ENCODE measurements at places on chromosomes 7 and 10.

GRCh38 chr10:124592101-124592500, 130.5 kb downstream of the LHPP start:
- no peak for DNase-seq

DNA sequence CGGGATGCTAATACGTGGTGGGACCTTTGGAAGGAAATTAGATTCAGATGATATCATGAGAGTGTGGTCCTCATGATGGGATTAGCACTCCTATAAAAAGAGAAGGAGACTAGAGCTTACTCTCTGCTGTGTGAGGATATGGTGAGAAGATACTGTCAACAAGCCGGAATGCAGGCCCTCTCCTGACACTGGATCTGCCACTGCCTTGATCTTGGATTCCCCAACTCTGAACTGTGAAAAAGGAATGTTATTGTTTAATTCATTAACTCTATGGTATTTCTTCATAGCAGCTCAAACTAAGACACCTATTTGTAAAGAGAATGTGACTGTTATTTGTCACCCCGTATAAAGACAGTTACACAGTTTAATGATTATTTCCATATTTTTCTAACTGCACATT, 1227.5 kb upstream of the C7orf33 start:
- no peak for DNase-seq

GRCh38 chr7:44222776-44223261, 22.0 kb downstream of the YKT6 start:
- DNase-seq: no peak

- no peak for DNase-seq
Measured at GRCh38 chr10:14761372-14761771, 13.3 kb downstream of the FAM107B start.

- no peak for DNase-seq
Measured at GRCh38 chr7:155750255-155751125, 61.8 kb downstream of the SHH start.

- peak; percentile 84 for DNase-seq
Measured at GRCh38 chr10:98349508-98349922, 65.5 kb downstream of the PYROXD2 start.

DNA sequence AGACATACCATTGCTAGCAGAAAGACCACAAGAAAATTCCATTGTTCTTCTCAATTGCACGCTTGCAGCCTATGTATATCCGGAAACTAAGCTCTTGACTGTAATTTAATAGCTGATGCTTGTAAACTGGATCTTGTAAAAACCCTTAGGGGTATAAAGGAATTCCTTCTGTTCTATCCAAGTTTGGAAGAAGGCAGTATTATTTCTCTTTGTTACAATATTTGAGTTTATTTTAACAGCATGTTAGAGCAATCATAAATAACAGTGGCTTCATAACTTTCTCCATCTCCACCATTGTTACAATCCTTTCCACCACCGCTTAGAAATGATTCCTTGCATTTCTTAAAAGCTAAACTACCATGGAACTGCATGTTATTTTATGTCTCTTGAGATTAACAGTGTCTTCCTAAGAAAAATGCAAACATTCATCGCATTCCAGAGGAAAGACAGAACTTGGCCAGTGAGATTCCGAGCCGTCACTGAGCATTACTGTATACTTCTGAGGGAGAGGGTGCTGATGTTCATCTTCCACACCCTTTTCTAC, 92.5 kb downstream of the TRIL start:
- DNase-seq: no peak

GRCh38 chr10:84097787-84098353, 41.4 kb upstream of the GHITM start:
- DNase-seq: peak; percentile 10

- DNase-seq: no peak
Measured at GRCh38 chr10:117830787-117831212, 215.9 kb downstream of the RAB11FIP2 start.

- no peak for DNase-seq
Measured at GRCh38 chr10:4338768-4339167, 487.2 kb upstream of the AKR1E2 start.

- peak; percentile 5 for DNase-seq
Measured at GRCh38 chr7:15891151-15891881, 204.8 kb upstream of the MEOX2 start.

DNA sequence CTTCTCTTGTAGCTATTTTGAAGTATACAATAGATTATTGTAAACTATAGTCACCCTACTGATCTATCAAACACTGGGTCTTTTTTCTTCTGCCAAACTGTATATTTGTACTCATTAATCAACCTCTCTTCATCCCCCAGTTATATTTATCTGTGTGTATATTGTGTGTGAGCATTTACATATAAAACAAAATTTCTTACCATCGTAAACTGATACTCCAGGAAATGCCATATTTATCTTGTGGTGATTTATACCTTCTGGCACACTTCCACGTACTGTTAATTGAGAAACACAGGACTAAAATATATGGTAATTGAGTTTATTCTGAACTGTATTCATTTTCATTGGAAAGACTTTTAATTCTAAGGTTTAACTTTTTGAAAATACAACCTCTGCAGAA, 18.9 kb downstream of the ANLN start:
- DNase-seq: no peak

DNA sequence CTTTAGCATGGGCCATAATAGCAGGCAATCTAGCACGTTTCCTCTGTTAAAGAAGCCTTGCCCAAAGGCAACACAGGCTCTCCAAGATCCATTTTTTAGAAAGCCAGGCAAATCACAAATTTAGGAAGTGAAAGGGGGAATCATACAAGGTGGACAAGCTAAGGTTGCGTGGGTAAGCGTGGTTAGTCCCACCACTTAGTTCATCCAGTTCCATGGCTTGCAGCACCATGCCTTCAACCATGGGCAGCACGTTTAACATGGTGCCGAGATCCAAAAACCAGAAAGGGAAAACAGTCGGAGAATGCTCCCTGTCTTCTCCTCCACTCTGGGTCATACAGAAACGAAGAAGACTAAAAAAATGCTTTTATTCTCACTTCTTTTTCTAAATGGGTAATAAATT, 234.4 kb upstream of the IMMP2L start:
- no peak for DNase-seq

GRCh38 chr7:118182593-118183427, 1.2 kb upstream of the LSM8 start:
- no peak for DNase-seq

DNA sequence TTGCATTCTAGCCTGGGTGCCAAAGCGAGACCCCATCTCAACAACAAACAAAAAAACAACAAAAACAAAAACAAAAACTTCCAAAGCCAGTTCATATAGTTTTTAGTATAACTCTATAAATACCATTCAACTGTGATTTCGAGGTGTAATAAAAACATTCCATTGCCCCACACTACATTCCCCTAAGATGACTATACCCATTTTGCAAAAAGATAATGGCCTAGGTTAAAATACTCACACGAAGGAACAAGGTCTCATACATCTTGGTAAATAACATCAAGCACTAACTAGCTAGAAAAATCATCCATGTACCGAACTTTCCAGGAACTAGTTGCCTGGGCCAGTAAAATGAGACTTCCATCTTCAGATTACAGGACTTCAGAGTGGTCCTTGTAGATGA, 55.4 kb downstream of the GLI3 start:
- no peak for DNase-seq

GRCh38 chr10:78783753-78784152, 285.0 kb upstream of the ZMIZ1 start:
- no peak for DNase-seq

DNA sequence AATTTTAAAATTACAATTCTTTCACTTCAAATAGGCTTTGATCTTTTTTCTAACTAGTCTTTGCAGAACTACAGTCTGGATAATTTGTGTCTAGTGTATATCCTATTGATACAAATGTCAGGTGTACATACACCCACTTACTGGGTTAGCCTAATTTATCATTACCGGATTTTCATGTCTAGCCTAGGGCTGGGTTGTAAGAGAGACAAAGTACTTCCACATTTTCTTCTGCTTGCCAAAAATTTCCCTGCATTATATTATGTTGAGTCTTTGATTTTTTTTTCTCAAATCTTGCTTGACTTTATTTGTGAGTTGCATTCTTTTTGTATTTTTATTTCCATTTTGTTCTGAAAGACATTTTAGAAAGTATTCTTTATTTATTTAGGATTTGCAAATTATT, 284.8 kb upstream of the FZD8 start:
- no peak for DNase-seq

DNA sequence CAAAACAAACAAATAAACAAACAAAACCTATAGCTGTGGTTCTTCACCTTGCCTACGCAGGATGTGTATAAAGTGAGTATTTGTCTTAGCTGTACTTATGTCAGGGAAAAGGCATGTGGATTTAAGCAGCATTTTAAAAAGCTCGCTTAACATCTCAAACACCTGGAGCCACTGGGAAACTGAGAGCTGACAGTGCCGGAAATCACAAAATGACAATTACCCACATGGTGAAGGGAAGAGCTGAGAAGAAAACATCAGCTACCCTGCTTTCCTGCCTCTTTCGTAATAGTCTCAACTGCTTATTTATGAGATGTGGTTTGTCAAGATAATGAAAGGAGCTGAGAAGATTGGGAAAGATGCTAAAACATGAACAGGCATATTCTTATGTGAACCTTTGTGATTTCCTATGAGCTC, 31.1 kb upstream of the MSMB start:
- DNase-seq: no peak

DNA sequence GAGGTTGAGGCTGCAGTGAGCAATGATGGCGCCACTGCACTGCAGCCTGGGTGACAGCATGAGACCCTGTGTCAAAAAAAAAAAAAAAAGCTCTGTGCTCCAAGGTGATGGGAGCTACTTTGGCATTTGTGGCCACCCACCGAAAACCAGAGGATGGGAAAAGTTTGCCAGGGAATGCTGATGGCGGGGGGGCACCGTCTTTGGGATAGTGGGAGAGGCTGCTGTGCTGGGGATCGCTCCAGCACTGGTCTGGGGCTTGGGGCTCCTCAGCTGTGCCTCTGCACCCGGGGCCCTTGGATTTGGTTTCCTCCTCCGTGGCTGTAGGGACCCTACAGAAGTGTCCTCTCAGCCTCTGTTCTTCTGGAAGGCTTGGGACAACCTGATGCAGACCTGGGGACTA, 11.7 kb upstream of the RAMP3 start:
- no peak for DNase-seq

GRCh38 chr10:109895848-109896247, 27.5 kb downstream of the XPNPEP1 start:
- DNase-seq: no peak

- no peak for DNase-seq
Measured at GRCh38 chr10:23405540-23405939, 33.3 kb upstream of the OTUD1 start.

GRCh38 chr7:67008260-67008659, 11.6 kb downstream of the TYW1 start:
- DNase-seq: no peak

DNA sequence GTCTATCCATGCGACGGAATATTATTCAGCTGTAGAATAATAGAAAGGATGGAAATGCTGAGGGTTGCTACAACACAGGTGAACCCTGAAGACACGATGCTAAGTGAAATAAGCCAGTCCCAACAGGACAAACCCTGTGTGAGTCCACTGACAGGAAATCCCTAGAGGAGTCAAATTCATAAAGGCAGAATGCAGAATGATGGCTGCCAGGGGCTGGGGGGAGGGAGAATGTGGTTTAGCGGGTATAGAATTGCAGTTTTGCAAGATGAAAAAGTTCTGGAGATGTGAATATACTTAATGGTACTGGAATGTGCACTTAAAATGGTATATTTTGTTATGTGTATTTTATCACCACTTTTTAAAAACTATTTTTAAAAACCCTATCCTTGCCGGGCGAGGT, 36.9 kb upstream of the DOCK1 start:
- no peak for DNase-seq

- no peak for DNase-seq
Measured at GRCh38 chr7:48011951-48012350, 17.0 kb downstream of the SUN3 start.

DNA sequence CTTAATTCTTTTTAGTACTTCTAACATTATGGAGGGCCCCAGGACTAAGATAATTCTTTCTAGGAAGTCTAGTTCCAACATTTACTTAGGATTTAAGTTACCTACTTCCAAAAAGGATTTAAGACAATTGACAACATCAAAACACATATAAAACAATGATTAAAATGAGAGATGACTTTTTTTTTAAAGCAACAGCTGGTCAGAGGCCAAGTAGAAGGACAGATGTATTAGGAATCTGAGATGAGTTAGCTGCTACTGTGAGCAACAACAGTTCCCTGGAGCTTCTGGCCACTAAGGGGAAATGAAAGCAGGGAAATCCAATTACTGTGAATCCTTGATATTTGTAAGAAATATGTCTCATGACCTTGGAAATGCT, 222.3 kb downstream of the PHTF2 start:
- DNase-seq: no peak

GRCh38 chr10:110208614-110209453, 1.4 kb downstream of the MXI1 start:
- DNase-seq: peak; percentile 33

DNA sequence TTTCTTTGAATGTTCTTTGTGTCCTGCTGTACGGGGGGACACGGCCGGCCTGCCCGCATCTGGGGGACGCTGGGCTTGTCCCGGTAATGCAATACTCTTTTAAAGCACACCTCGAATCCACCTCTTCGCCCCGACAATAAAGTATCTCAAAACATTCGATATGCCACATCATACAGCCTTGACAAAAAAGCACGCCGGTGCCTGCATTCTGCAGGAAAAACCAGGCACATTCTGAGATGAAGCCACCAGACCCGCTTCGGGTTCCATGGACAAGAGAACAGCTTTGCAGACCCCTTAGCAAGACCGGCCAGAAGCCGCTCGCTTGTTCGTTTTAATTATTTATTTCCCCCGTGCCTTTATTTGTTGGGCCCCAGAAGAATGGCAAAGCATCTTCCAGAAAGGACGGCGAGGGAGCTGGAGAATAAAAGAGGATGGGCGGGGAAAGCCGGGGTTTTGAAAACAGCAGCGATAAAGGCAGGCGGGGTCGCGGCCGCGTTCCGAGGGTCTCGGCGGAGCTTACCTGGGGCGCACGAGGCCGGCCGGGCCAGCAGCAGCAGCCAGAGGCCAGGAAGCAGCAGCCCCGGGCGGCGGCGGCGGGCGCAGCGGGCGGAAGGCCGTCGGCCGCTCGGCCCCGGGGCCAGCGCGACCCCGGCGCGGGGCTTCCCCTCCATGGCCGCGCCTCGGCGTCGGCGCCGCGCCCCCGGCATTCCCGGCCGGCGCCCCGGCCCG, 462 bp downstream of the KIAA1549 start:
- DNase-seq: no peak
